Effector memory CD8-positive, alpha-beta T cell (primary cell): ENCODE measurements at places on chromosomes 12 and 14.

- H3K36me3 ChIP-seq = peaks cover 21% of the 10 kb centered on the region
- H3K27me3 ChIP-seq = no peaks in the 10 kb centered on the region
- no peak for DNase-seq
- no peak overlapping the region for H3K4me3 ChIP-seq
- H3K4me1 ChIP-seq = no peaks in the 10 kb centered on the region
Observed at GRCh38 chr12:109084425-109084824, 8.8 kb downstream of the ALKBH2 start.

- H3K27ac ChIP-seq = peak overlapping the region; percentile 97
- H3K27me3 ChIP-seq = no peaks in the 10 kb centered on the region
- H3K4me1 ChIP-seq = peaks cover 40% of the 10 kb centered on the region
- peak overlapping the region; percentile 99 for H3K4me3 ChIP-seq
- H3K36me3 ChIP-seq = peaks cover 45% of the 10 kb centered on the region
- peak; percentile 45 for DNase-seq
Observed at GRCh38 chr12:67647799-67648520, 585 bp upstream of the DYRK2 start.

- H3K36me3 ChIP-seq = no peaks in the 10 kb centered on the region
- DNase-seq = no peak
Observed at GRCh38 chr14:96979611-96980074, 182.5 kb downstream of the VRK1 start.

GRCh38 chr14:89576145-89576927 lies 159.3 kb upstream of the FOXN3 start:
- peaks cover 7% of the 10 kb centered on the region for H3K36me3 ChIP-seq
- H3K27ac ChIP-seq = no peak overlapping the region
- no peak overlapping the region for H3K4me3 ChIP-seq
- no peaks in the 10 kb centered on the region for H3K27me3 ChIP-seq
- DNase-seq = no peak

DNA sequence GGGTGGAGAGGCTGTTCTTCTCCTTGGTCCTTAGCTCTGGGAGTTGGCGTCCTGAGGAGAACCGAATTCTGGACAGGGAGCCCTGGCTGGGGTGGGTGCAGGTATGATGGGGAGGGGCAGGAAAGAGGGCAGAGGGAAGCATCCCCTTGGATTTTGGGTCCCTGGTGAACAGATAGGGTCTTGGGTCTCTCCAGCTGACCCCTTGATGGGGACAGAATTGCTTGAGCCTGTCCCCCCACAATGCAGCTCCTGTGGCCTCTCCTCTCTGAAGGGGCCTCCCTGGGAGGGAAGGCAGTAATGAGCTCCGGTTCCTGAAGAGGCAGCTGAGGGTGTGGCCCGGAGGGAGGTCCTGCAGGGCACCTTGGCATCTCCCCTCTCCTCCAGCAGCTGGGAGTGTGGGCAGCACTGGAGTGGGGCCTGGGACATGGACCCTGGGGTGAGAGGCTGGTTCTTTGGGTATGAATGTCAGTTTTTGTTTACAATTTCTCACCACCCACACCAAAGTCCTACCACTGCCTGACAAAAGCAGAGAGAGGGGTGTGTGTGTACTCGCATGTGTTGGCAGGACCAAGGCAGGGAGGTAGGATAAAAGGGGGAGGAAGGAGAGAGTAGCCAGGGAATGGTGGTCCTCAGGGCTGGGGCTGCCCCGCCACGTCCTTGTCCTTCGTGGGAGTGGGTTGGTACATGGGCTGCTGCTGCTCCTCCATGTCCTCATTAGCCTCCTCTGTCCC lies 7.7 kb upstream of the CEBPE start:
- H3K27me3 ChIP-seq = peaks cover 18% of the 10 kb centered on the region
- H3K4me1 ChIP-seq = peaks cover 6% of the 10 kb centered on the region
- no peak overlapping the region for H3K27ac ChIP-seq
- no peak overlapping the region for H3K4me3 ChIP-seq
- no peak for DNase-seq

DNA sequence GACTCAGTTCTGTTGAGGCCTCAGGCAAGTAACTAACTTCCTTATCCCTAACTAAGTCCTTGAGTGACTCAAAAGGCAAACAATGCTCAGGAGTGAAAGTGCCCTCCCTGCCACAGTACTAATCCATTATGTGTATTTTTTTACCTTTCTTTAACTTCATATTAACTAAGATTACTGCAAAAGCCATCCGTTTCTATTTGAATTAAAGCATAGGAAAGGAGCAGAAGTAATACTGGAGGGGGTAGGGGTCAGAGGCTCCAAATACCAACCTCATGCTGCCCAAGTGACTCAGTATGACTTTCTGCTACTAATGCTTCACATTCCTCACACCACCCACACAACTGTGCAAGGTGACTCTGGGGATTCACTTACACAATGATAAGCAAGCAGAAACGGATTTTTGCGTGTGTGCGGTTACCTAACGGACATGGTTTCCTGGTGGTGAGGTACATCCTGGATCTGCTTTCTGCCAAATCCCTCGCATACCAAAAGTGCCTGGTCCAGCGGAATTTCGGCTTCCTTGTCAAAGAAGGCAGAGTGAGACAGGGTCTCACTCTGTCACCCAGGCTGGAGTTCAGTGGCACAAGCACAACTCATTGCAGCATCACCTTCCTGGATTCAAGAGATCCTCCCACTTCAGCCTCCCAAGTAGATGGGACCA lies 25.1 kb downstream of the MOK start:
- peaks cover 4% of the 10 kb centered on the region for H3K36me3 ChIP-seq
- DNase-seq = no peak
- H3K4me1 ChIP-seq = no peaks in the 10 kb centered on the region
- H3K4me3 ChIP-seq = no peak overlapping the region
- H3K27me3 ChIP-seq = no peaks in the 10 kb centered on the region

GRCh38 chr14:104880584-104881210 lies 15.6 kb downstream of the CEP170B start:
- no peak for DNase-seq
- no peaks in the 10 kb centered on the region for H3K27me3 ChIP-seq
- H3K4me3 ChIP-seq = no peak overlapping the region

DNA sequence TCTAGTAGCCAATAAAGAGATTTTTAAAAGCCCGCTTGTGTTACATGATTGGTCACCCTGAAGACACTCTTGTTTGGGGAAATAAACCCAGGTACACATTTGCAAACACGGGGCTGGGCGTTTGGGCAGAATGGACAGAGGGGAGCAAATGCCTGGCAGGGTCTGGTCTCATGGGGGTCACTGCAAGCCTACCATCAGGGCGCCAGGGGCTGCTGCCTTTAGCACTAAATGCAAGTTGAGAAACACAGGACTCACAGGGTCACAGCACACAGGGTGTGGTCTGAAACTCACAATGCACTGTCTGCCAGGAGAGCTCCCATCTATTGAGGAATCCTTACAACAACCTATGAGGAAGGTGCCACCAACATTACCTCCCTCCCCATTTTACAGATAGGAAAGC lies 62.6 kb downstream of the CHGA start:
- no peak overlapping the region for H3K4me3 ChIP-seq
- H3K27ac ChIP-seq = no peak overlapping the region
- H3K36me3 ChIP-seq = peaks cover 10% of the 10 kb centered on the region
- H3K4me1 ChIP-seq = peaks cover 10% of the 10 kb centered on the region

GRCh38 chr12:107547389-107547788 lies 138.2 kb upstream of the PWP1 start:
- H3K4me1 ChIP-seq = no peaks in the 10 kb centered on the region
- no peak overlapping the region for H3K27ac ChIP-seq
- DNase-seq = no peak
- no peaks in the 10 kb centered on the region for H3K36me3 ChIP-seq
- H3K4me3 ChIP-seq = no peak overlapping the region

- H3K4me1 ChIP-seq = no peaks in the 10 kb centered on the region
- H3K4me3 ChIP-seq = no peak overlapping the region
- DNase-seq = no peak
- no peaks in the 10 kb centered on the region for H3K36me3 ChIP-seq
- H3K27me3 ChIP-seq = no peaks in the 10 kb centered on the region
- H3K27ac ChIP-seq = no peak overlapping the region
Observed at GRCh38 chr14:90778571-90779255, 37.5 kb downstream of the TTC7B start.

DNA sequence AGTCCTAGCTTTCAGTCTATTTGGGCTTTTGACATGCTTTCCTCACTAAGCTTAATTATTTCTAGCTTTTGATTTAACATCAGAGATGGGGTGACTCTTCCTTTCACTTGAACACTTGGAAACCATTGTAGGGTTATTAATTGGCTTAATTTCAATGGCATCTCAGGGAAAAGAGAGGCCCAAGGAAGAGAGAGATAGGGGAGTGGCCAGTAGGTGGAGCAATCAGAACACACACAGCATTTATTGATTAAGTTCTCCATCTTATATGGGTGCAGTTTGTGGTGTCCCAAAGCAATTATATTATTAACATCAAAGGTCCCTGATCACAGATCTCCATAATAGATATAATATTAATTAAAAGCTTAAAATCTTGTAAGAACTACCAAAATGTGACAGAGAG lies 1466.1 kb upstream of the SEL1L start:
- no peak overlapping the region for H3K4me3 ChIP-seq
- H3K36me3 ChIP-seq = no peaks in the 10 kb centered on the region
- DNase-seq = no peak
- no peaks in the 10 kb centered on the region for H3K27me3 ChIP-seq
- no peaks in the 10 kb centered on the region for H3K4me1 ChIP-seq

GRCh38 chr14:69594846-69595245 lies 16.6 kb upstream of the SUSD6 start:
- peaks cover 10% of the 10 kb centered on the region for H3K27me3 ChIP-seq
- H3K27ac ChIP-seq = no peak overlapping the region
- no peak overlapping the region for H3K4me3 ChIP-seq
- H3K36me3 ChIP-seq = no peaks in the 10 kb centered on the region
- DNase-seq = no peak
- H3K4me1 ChIP-seq = no peaks in the 10 kb centered on the region

DNA sequence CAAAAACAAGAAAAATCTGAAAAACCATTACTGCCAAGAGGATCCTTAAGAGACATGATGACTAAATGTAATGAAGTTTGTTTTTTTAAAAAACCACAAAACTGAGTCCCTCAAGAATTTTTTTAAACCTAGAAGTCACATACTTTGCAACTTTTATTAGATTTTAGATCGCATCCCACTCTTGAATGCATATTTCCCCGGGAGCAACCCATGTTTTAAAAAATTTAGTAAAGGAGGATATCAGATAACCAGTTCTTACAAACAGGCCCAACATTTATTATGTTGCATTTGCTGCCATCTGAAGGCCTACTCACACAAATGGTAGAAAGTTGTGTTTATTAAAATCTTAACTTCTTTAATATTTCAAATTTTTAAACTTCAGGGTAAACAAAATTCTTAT lies 44.3 kb upstream of the CCT2 start:
- no peak for DNase-seq
- H3K4me1 ChIP-seq = no peaks in the 10 kb centered on the region
- no peak overlapping the region for H3K4me3 ChIP-seq
- H3K27ac ChIP-seq = no peak overlapping the region
- H3K36me3 ChIP-seq = peaks cover 12% of the 10 kb centered on the region

DNA sequence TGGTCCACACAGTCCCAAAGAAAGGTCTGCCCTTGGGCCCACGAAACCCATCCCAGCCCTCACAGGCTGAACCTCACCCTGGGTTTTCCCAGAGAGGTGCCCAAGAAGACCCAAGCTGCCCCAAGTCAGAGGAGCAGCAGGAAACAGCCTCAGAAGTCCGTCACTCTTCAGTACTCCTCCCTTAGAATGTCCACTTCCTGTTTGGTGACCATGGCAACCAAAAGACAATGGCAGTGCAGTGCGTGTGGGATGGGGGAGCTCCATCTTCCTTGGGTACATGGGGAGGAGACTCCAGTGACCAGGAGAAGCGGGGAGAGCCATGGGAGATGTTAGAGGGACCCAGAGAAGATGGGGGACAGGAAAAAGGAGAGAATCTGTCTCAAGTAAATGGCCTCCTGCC lies 11.3 kb downstream of the SELPLG start:
- H3K27ac ChIP-seq = peak overlapping the region; percentile 98

- H3K27ac ChIP-seq = no peak overlapping the region
- H3K36me3 ChIP-seq = no peaks in the 10 kb centered on the region
- H3K4me1 ChIP-seq = no peaks in the 10 kb centered on the region
- no peak overlapping the region for H3K4me3 ChIP-seq
Observed at GRCh38 chr14:54691525-54692283, 124.8 kb downstream of the SAMD4A start.

DNA sequence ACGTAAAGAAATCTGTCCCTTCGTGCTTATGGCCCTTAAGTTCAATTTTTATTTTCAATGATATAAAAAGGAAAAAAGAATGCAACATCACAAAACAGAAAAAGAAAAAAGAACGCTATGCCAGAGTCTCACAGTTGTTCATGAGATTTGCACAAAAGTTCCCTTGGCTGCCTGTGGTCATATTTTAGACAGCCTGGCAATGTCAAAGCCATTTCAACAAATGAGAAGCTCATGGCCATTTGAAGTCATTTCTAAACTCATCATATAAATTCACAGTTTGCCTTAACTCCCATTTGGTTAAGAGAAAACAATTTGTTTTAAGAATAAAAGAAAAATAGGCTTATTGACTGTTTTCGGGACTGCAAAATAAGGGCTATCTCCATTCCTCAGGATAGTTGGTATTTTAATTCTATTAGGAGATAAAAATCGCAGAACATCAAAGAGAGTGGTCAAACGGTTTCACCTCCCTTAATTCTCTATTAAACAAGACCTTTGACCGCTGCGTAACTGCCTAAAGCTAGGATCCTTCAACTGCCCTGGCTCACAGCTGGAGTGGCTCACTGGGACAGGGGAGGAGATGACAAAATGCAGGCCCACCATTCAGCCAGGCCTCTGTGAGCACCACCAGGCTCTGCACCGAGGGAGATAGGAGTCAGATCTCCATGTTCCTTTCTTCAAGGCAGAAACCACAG lies 119.2 kb upstream of the DAAM1 start:
- no peak overlapping the region for H3K4me3 ChIP-seq
- H3K27ac ChIP-seq = no peak overlapping the region
- no peak for DNase-seq
- H3K36me3 ChIP-seq = no peaks in the 10 kb centered on the region

DNA sequence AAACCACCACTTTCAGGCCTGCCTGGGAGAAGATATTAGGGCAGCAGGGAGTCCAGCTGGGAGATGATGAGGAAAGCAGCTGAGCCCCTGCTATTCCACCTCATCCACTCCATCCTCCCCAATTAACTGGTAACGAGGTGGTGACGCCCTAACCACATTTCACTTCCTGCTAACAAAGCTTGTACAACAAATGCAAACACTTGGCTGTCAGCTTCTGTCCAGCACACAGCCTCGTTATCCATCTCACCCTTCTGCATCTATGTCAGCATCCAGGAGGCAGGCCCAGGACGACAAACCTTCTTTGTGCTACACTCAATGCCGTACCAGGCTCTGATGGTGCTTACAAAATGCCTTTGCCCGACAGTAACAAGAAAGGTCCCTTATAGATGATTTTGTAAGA lies 225.4 kb downstream of the APAF1 start:
- no peak overlapping the region for H3K27ac ChIP-seq
- no peaks in the 10 kb centered on the region for H3K36me3 ChIP-seq
- H3K4me3 ChIP-seq = no peak overlapping the region

- H3K27ac ChIP-seq = no peak overlapping the region
- no peak overlapping the region for H3K4me3 ChIP-seq
- no peaks in the 10 kb centered on the region for H3K4me1 ChIP-seq
- no peaks in the 10 kb centered on the region for H3K36me3 ChIP-seq
- no peak for DNase-seq
Observed at GRCh38 chr12:95164656-95165055, 52.6 kb downstream of the FGD6 start.
